ENCODE measurements at places on chromosomes 5 and 9.

DNA sequence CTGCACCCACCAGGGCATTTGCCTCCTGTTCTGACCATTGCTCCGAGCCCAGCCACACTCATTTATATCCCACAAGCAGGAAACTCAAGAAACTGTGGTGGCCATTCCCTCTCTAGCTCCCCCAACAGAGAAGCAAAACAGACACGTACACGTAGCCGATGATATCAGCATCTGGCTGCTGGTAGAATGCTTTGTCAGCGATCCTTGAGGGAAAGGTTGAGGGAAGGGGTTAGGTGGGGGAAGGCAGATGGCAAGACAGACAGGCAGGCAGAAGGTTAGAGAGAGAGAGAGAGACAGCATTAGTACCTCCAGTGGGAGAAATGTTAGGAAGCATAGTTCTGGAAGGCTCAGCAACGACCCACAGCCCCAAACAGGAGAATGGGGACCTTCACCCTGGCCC, 7.8 kb downstream of the HIGD2A start:
- DNase-seq: no peak

DNA sequence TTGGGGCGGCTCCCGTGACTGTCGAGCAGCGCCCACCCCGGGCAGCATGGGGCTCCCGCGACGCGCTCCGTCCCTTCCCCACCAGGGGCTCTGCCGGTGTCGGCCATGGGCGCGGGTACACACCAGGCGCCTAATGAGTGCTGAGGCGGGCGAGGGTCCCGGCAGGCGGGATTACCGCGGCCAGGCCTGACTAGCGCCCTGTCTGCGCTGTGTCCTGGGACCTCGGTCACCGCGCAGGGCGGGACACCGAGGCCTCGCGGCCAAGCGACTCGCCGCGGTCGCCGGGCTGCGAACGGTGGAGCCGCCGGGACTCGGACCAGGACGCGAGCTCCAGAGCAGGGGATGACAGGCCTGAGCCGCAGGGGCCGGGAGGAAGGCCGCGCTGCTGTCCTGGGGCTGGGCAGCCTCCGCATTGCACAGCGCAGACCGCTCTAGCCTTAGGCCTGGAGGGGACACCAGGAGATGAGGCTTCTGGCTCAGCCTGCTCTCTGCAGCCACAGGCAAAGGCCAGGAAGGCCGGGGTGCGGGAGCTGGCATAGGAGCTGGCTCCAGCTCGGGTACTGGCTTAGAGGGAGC, 14.1 kb downstream of the LCN10 start:
- DNase-seq: no peak

- no peak for DNase-seq
Observed at GRCh38 chr9:135461936-135462335, 17.6 kb upstream of the PPP1R26 start.

DNA sequence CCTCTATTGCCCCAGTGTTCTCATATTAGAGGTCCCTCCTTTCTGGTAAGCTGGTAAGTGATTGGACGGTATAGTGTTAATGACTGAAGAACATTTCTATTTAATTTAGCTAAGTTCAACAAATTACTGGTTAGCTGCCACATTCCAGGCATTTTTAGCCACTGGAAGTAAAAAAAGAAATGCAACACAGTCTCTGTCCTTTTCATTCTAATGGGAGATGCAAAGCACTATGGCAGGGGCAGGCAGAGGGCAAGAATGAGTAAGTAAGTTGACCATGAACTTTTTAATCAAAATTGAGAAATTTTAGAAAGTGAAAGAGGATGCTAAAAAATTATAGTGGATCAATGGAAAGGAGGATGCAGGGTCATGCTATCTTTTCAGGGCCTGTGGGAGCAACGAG, 137.4 kb downstream of the GPBP1 start:
- DNase-seq: no peak

- DNase-seq: no peak
Observed at GRCh38 chr5:61669531-61669930, 337.5 kb downstream of the ZSWIM6 start.

All from left ventricle myocardium inferior (tissue), 1 donor.